Inflammatory macrophage treated with lipopolysaccharide for 1 hour (primary cell): ENCODE measurements at places on chromosomes 12 and 14.

DNA sequence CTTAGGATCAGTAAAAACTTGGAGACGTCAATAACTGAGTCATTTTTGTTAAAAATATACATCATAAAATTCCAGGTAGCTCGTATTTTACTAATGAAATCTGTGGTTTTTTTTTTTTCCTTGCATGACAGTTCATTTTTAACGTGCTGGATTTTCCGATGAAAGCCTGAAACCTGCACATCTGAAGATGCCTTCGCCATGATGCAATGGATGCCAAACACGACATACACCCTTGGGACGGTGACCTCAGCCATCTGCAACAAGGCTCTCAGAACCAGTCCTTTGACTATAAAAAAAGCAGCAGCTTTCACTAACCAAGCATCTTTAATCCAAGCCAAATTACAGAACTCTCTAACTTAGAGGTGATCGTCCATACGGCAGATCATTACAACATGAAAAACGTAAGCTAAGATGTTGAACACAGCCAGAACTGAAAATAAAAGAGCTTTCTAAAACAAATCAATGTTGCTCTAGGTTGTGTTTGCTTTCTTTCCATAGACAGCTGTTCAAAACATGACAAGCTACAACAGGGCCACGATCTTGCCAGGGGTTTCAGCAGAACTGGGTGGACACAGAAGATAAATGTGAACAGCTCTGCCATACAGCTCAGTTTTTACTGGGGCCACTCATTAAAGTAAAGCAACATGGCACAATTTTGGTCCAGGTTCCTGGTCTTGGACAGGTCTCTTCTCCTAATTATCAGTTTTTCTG, 7.8 kb downstream of the NIN start:
- no peak for DNase-seq

DNA sequence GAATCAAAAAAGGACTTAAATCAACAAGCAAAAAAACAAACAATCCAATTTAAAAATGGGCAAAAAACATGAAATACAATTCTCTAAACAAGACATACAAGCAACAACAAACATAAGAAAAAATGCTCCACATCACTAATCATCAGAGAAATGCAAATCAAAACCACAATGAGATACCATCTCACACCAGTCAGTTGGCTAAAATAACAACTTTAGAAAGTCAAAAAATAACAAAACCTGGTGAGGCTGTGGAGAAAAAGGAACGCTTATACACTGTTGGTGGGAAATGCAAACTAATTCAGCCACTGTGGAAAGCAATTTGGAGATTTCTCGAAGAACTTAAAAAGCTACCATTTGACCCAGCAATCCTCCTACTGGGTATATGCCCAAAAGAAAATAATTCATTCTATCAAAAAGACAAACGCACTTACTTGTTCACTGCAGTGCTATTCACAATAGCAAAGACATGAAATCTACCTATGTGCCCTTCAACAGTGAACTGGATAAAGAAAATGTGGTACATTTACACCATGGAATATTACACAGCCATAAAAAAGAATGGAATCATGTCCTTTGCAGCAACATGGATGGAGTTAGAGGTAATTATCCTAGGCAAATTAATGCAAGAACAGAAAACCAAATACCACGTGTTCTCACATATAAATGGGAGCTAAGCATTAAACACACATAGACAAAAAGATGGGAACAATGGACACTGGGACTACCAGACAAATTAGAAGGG, 26.9 kb downstream of the PRKD1 start:
- DNase-seq = no peak

DNA sequence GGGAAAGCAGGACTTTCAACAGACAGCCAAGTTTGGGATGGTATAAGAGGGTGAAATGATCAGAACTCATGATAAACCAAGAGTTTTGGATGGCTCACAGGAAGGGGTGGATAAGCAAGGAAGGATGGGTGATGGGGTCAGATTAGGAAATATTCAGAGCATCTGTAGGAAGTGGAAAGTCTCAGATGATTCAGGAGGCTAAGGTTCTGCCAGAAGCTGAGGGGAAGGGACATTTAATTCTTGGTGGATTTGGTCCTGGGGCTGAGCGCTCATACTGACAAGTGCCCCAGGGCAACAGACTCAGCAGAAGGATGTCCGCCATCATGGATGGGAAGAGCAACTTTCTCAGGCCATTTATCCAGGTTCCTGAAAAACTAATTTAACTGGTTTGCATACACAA, 28.4 kb upstream of the BDKRB2 start:
- DNase-seq = no peak

- peak; percentile 28 for DNase-seq
Observed at GRCh38 chr12:112870267-112870980, 36.3 kb upstream of the OAS1 start.

DNA sequence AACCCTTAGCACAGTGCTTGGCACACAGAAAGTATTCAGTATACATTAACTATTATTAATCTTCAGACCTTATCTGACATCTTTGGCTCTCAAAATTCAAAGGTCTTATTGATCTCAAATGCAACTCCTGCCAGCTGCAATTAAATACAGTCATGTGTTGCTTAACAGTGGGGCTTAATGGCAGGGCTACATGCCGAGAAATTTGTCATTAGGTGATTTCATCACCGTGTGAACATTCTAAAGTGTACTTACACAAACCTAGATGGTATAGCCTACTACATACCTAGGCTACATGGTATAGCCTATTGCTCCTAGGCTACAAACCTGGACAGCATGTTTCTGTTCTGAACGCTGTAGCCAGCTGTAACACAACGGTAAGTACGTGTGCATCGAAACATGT, 156.3 kb upstream of the TMCC3 start:
- DNase-seq = no peak

GRCh38 chr12:109463756-109464155, 13.3 kb downstream of the KCTD10 start:
- no peak for DNase-seq

GRCh38 chr12:105440037-105440664, 109.7 kb downstream of the C12orf75 start:
- DNase-seq = no peak

GRCh38 chr12:89525305-89525823, 483 bp downstream of the POC1B start:
- DNase-seq = peak; percentile 20

GRCh38 chr12:125878483-125878882, 813.2 kb downstream of the AACS start:
- DNase-seq = no peak

DNA sequence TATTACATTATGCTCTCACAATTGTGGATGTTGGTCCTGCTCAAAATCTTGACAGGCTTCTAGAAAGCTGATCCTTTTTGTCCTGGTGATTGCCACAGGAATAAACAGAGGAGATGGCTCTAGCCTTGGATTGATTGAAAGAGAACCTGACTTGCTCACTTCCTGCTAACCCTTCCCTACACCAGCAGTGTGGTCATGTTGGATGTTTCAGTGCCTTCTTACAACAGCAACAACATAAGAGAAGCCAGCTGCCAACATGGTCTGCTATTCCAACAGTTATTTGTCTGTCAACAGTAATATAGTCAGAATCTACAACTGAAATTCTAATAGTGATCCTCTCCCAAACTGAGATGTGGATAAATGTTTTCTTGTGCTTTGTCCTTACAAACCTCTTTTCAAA, 311.6 kb upstream of the DIO2 start:
- DNase-seq = no peak

GRCh38 chr14:35234012-35234805, 58.0 kb upstream of the PSMA6 start:
- peak; percentile 64 for DNase-seq

DNA sequence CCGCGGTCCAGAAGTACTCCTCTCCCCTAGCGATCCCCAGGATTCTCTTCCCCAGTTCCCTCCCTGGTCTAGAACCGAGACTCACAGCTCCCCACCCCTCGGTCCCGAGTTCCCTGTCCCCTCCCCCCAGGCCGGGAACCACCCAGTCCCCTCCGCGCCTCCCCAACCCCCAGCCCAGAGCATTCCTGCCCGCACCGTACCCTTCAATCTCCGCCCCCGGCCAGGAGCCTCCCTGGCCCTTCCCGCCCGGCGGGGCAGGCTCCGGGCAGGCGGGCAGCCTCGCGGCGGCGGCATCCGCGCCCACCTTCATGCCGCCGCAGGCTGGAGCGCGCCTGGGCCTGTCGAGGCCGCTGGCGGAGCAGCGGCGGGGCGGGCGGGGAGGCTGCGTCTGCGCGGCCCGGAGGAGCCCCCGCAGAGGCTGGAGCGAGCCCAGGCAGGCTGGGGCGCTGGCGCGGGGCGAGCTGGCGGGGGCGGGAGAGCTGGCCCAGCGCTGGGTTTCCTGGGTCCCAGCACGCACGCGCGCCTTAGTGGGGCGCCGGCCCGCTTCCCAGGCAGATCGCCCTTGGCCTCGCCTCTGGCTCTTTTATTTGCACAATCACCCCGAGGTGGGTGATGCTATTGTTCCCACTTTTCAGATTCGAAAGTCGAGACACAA, 22.2 kb upstream of the GPR132 start:
- peak; percentile 45 for DNase-seq

- DNase-seq = no peak
Observed at GRCh38 chr12:39442831-39443080, 164 bp downstream of the KIF21A start.

GRCh38 chr12:55720071-55720564, at the start of gene RDH5:
Gene RDH5, plus strand, starts transcription at chr12:55720393. Its CDS starts 792 bp downstream, at chr12:55721185.
- DNase-seq = no peak

DNA sequence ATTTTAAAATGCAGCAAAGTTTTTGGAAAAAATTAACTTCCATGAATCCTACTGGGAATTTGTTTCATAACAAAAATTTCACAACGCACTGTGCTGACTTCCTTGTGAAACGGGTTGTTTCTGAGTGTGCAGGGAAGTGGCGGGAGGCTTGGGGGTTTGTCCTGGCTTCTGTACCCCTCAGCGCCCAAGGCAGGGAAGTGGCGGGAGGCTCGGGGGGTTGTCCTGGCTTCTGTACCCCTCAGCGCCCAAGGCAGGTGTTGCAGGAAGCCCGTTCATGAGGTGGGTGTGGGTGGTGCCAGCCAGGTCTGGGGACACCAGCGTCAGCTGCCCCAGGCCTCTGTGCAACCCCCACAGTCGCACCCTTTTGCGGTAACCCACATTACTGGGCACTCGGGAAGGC, 25.1 kb downstream of the ADGRD1 start:
- peak; percentile 10 for DNase-seq

- DNase-seq = no peak
Observed at GRCh38 chr12:109735825-109736551, 22.4 kb downstream of the FAM222A start.

DNA sequence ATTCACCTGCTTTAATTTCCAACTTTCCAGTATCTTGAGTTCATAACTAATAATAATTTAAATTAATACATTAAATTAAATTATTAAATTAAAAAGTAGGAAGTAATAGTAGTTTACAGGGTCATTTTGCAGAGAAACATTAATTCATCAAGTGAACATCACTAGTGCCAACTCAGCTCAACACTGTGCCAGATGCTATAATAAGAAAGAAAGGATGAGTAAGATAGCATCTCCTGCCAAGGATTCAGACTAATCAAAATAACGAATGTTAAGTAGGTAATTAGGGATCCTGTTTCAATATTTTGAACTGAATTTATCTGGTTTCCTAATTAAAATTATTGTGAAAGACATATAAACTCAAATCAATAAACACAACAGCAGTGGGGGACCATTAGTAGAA, 596.7 kb downstream of the SLC6A15 start:
- no peak for DNase-seq

DNA sequence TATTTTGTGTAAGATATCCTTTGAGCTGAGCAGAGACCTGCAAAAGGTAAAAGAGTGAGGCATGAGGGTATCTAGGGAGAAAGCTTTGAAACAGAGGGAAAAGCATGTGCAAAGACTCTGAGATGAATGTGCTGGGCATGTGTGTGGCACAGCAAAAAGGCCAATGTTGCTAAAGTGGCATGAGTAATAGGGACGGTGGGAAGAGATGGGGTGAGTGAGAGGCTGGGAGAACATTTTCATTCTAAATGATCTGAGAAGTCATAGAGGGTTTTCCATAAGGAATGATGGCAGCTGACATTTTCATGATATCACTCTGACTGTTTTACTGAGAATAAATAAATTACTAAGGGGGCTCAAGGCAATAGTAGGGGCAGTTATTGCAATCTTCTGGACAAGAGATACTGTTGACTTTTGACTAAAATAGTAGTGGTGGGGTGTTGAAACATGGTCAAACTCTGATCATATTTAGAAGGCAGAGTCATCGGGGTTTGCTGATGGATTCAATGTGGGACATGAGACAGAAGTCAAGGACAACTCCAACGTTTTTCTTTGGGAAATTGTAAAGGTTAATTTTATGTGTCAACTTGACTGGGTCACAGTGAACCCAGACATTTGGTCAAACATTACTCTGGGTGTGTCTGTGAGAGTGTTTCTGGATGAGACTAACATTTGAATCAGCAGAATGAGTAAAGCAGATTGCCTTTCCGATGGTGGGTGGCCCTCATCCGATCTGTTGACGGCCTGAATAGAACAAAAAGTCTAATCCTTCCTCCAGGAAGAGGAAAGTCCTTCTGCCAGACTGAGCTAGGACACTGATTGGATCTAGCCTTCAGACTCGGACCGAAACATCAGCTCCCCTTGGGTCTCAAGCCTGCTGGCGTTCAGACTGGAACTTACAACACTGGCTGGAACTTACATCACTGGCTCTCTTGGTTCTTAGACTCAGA, 193.9 kb upstream of the PLXNC1 start:
- DNase-seq = no peak

GRCh38 chr12:109154451-109155438, 38.4 kb downstream of the ACACB start:
- DNase-seq = peak; percentile 72

GRCh38 chr12:95838125-95838524, 20.6 kb upstream of the SNRPF start:
- DNase-seq = no peak

DNA sequence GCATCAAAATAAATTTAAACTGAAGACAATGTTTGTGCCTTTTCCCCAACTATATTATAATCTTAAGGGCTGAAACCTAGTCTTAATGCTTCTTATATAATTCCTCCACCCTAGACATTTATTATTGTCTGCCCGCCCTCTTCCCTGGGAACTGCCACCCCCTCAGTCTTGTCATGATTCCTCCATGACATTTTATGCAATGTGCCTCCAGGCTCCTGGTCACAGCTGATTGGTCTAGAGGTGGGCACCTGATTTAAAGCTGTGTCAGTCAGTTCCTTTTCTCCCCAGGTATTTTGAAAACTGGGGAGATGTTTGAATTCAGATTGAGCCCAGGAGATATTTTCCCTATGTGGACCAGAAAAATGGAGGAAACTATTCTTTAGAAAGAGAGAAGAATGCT, 401.4 kb downstream of the PCNX1 start:
- no peak for DNase-seq

GRCh38 chr14:74962493-74962892, 7.1 kb upstream of the PGF start:
- peak; percentile 78 for DNase-seq

GRCh38 chr12:81206429-81206828, 128.6 kb downstream of the ACSS3 start:
- no peak for DNase-seq
